Osteoblast (primary cell): ENCODE measurements at places on chromosomes 7 and 10. TPM values are rescaled to one million over a fixed set of nuclear protein-coding genes. Genes with fewer than 3 reads are reported as not detected.

The NPY4R gene
- under 0.01 and 0.36 TPM in 2 replicates for total RNA-seq

The SOSTDC1 gene
- under 0.01 TPM in 1 of 2 replicates, not detected in the other for total RNA-seq

The COPS6 gene
- total RNA-seq = 42.4 and 45.6 TPM in 2 replicates

The KLHL7 gene
- 44.2 and 44.5 TPM in 2 replicates for total RNA-seq

The VSIR gene
- 69.5 and 75.3 TPM in 2 replicates for total RNA-seq

The CCDC3 gene
- 0.29 and 0.72 TPM in 2 replicates for total RNA-seq

GRCh38 chr10:118042827-118043242 lies 3.9 kb downstream of the RAB11FIP2 start:
- H3K27me3 ChIP-seq = no peaks in the 10 kb centered on the region
- no peaks in the 10 kb centered on the region for H3K36me3 ChIP-seq
- H3K4me1 ChIP-seq = peaks cover 42% of the 10 kb centered on the region
- H3K27ac ChIP-seq = no peak overlapping the region
- peak; percentile 42 for DNase-seq

DNA sequence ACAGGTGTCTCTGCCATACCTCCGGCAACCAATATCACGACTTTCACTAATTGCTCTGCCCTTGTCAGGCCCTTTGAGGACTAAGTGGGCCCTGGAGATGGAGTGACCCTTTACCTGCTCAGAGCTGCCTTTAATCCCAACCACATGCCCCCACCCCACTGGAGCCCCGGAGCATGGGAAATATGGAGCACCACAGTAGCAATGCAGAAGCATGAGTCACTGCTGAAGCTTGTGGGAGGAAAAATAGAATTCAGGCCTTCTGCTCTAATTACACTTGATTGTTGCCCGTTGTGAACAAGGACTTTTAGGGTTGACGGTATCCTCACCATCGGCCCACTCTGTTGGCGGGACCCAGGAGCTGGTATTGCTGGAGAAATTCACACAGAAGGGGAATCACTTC lies 52.5 kb upstream of the FRMD4A start:
- no peaks in the 10 kb centered on the region for H3K36me3 ChIP-seq
- no peak overlapping the region for H3K4me3 ChIP-seq
- peaks cover 28% of the 10 kb centered on the region for H3K4me1 ChIP-seq
- DNase-seq = no peak

GRCh38 chr7:124783271-124783670 lies 17.7 kb upstream of the GPR37 start:
- no peak overlapping the region for H3K4me3 ChIP-seq
- no peaks in the 10 kb centered on the region for H3K4me1 ChIP-seq
- no peak overlapping the region for H3K27ac ChIP-seq
- no peaks in the 10 kb centered on the region for H3K27me3 ChIP-seq
- DNase-seq = no peak

DNA sequence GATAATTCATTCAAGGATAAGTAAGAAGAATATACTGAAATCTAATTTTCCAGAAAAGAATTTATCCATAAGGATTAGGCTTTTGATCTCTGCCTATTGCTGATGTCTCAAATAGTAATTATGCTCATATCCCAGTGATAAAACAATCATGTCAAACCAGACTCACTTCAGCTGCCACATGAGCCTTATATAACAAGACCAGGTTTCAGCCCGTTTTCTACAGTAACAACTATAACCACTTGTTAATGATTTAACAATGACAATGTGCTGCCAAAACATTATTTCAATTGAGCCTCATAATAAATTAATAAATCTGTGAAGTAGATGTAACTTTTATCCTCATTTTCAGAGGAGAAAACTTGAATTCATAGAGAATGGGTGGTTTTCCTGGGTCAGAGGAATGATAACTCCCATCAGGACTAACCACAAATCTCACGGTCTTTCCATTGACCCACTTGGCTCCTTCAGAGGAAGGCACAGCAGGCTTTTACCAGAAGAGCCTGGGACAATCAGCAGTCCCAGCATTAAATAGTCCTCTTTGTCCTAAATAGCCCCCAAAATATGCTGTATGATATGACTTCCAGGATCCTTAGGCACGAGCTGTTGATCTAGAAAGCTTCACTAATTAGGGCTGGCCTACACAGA lies 42.5 kb upstream of the SLIT1 start:
- peaks cover 28% of the 10 kb centered on the region for H3K4me1 ChIP-seq
- no peak for DNase-seq
- H3K27ac ChIP-seq = no peak overlapping the region
- H3K27me3 ChIP-seq = no peaks in the 10 kb centered on the region
- H3K4me3 ChIP-seq = no peak overlapping the region

DNA sequence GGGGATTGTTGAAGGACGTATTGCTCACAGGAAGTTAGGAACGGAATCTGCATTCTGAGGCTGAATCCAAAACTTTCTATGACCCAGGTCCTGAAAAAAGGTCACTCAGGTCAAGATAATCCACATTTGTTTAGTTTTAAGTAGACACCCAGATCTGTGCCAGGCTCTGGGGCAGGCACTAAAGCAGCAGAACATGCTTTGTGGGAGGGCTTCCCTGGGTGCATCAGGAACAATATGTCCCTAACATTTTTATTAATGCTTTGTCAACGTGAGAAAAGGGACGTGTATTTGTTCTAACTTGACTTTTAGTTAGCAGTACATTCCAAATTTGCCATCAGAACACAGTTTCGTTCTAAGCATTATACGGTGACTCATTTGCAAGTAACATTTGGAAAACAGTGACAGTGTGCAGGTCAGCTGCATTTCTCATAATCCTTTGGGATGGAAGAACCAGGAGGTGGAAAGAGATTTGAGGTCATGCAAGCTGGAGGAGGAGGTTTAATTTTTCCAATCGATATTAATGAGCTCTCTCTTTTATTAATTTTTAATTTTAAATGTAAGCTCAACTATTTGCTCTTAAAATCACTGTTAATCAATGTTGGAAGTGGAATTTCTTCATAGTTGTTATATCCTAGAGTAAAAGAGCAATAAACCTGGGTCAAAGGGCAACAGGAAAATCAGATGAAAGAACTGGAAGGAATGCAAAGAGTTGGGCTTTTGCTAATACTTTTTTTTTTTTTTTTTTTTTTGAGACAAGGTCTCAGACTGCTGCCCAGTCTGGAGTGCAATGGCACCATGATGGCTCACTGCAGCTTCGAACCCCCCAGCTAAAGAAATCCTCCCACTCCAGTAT lies 35.0 kb downstream of the TAS2R41 start:
- peak; percentile 89 for DNase-seq
- H3K27me3 ChIP-seq = no peaks in the 10 kb centered on the region
- H3K36me3 ChIP-seq = no peaks in the 10 kb centered on the region

DNA sequence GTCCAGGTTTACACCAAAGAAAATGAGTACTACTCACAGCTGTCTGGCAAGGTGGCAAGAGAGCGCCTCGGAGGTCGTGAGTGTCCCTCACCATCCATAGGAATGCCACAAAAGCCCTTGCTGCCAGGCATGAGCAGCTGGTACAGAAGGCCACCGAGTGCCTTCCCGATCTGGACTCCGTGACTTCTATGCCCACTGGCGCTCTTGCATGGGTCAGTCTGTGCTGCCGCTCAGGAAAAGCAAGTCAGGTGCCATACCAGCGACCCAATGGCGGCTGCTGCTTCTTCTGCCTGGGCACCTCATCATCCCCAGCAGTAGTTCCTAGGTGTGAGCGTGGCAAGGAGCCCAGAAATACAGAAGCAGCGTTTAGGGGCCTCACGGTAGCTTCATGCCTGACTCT lies 11.7 kb downstream of the TBXAS1 start:
- no peak overlapping the region for H3K4me3 ChIP-seq
- no peak for DNase-seq
- H3K27ac ChIP-seq = no peak overlapping the region
- H3K27me3 ChIP-seq = no peaks in the 10 kb centered on the region
- no peaks in the 10 kb centered on the region for H3K36me3 ChIP-seq
- no peaks in the 10 kb centered on the region for H3K4me1 ChIP-seq

GRCh38 chr10:66837990-66838389 lies 87.8 kb upstream of the LRRTM3 start:
- no peak overlapping the region for H3K27ac ChIP-seq
- DNase-seq = no peak
- H3K4me1 ChIP-seq = no peaks in the 10 kb centered on the region

GRCh38 chr7:131008840-131009711 lies 275.1 kb upstream of the KLF14 start:
- DNase-seq = no peak
- no peaks in the 10 kb centered on the region for H3K36me3 ChIP-seq
- H3K4me3 ChIP-seq = no peak overlapping the region
- H3K4me1 ChIP-seq = peaks cover 59% of the 10 kb centered on the region
- H3K27me3 ChIP-seq = no peaks in the 10 kb centered on the region

GRCh38 chr7:131562941-131563340 lies 6.5 kb upstream of the PODXL start:
- H3K4me3 ChIP-seq = no peak overlapping the region
- no peaks in the 10 kb centered on the region for H3K36me3 ChIP-seq
- peak; percentile 86 for DNase-seq
- H3K27ac ChIP-seq = no peak overlapping the region

DNA sequence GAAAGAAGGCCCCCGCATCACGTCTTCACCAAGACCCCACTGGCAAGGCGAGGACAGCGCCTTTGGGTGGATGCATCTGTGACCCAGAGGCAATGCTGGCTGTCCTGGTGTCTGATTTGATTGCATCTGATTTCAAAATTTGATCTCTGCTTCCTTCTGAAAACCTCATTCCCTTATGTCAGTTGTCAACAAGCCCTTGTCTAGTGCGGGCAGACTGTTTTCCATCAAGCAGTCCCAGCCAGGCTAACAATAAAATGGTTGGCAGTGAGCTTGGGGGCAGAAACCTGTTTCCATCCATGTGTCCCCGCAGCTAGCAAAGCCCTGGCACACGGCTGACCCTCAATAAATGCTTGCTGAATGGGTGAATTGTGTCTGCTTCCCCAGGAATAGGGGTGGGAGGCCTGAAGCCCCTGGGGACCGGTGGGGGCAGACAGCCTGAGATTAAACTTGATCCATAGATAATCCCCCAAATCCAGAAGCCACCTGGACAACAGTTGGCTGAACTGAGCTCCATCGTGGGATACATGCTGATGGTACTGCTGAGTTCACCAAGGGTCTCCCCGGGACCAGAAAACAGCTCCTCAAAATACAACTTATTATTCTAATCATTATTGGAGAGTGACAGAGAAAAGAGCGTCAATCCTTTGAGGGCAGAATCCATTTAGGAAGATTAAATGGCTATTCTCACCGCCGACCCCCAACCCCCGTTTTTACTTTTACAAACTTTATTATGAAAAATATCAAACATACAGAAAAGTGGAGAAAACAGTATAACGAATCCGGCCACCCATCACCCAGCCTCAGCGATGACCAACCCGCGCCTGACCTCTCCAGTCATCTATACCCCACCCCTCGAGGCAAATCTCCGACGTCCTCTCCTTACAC lies 912 bp upstream of the DUSP5 start:
- no peaks in the 10 kb centered on the region for H3K27me3 ChIP-seq
- H3K4me1 ChIP-seq = peaks cover 59% of the 10 kb centered on the region
- DNase-seq = peak; percentile 85
- H3K4me3 ChIP-seq = peak overlapping the region; percentile 86
- H3K36me3 ChIP-seq = no peaks in the 10 kb centered on the region

DNA sequence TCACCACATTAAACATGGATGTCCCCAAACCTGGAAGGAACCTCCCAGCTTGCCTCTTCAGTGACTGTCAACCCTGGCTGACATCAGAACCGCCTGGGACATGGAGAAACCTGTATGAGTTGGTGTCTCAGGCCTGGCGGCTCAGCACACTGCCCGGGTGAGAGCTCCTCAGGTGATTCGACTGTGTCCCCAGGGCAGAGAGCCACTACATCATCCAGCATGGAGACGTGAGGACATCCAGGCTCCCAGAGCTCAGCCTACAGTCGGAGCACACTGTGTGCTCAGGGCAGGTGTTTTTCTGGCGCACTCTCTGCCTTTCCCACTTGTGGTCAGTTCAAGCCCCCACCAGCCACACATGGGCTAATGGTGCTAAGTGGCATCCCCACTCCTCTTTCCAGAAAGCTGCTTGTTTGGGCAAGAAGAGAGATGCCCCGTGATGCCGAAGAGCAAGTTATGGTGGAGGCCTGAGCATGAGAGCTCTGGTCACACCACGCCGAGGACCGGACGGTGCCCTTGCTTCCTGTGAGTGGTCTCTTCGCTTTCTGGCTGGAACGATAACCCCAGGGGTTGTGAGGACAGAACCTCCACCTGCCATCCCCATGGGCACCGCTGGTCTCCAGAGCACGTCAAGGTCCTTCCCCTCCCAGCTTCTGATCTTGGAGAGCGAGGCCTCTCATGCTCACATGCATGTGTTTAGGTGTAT lies 38.5 kb downstream of the AMZ1 start:
- H3K36me3 ChIP-seq = peaks cover 21% of the 10 kb centered on the region
- no peak overlapping the region for H3K27ac ChIP-seq
- peak; percentile 58 for DNase-seq
- no peak overlapping the region for H3K4me3 ChIP-seq

DNA sequence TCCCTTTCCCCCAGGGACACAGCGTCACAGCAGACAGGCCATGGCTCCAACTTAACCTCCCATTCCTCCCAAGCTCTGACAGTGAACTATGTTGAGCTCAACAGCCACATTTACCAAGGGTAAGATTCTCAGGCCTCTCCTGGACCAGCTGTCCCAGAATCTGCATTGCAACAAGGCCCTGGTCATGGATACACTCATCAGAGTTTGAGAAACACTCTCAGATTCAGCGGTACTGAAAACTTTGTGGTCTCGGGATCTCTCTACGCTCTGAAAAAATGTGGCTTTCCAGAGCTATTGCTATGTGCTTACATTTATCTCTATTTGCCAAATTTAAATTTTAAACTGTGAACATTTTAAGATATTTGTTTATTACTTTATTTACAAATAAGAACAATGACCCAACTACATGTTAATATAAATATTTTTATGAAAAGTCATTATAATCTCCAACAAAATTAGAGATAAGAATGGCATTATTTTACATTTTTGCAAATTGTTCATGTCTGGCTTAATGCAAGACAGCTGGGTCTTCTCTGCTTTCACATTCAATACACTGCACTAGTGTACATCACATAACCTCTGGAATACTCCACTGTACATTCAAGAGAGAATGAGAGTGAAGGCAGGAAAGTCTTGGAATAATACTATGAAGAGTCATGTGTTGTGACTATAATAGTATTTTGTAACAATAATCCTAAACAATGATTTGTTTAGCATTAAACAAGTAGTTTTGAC lies 190.9 kb upstream of the PITRM1 start:
- no peaks in the 10 kb centered on the region for H3K36me3 ChIP-seq
- no peak for DNase-seq
- no peak overlapping the region for H3K27ac ChIP-seq
- H3K27me3 ChIP-seq = peaks cover 2% of the 10 kb centered on the region
